Urinary bladder (tissue), 4 donors: ENCODE measurements at places on chromosomes 5 and 9. TPM values are rescaled to one million over a fixed set of nuclear protein-coding genes. Genes with fewer than 3 reads are reported as not detected.

Gene SPATA31E1
- total RNA-seq: not detected

Gene EIF4E1B
- total RNA-seq: not detected

Gene ERGIC1
- 68.5 TPM for total RNA-seq

Gene SPATA31C1
- total RNA-seq: 0.16 TPM

Gene HRCT1
- total RNA-seq: 0.42 TPM
